Frontal cortex (tissue), 4 donors: ENCODE measurements at places on chromosomes 13 and 19.

DNA sequence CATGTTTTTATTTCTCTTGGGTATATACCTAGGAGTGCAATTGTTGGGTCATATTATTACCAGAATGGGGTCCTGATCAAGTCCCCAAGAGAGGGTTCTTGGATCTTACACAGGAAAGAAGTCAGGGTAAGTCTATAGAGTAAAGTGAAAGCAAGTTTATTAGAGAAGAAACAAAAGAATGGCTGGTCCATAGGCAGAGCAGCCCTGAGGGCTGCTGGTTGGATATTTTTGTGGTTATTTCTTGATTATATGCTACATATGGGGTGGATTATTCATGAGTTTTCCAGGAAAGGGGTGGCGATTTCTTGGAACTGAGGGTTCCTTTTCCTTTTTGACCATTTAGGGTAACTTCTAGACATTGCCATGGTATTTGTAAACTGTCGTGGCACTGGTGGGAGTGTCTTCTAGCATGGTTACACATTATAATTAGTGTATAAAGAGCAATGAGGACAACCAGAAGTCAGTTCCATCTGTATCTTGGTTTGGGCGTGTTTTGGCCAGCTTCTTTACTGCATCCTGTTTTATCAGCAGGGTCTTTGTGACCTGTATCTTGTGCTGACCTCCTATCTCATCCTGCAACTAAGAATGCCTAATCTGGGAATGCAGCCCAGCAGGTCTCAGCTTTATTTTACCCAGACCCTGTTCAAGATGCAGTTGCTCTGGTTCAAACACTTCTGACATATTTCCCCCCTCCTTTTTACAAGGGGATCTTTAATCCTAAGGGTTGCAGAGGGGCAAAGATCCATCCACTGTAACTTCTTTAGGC lies 41.1 kb downstream of the CEACAM1 start:
- no peak for DNase-seq

- no peak for DNase-seq
Measured at GRCh38 chr19:39038098-39038497, 5.7 kb upstream of the FBXO27 start.

DNA sequence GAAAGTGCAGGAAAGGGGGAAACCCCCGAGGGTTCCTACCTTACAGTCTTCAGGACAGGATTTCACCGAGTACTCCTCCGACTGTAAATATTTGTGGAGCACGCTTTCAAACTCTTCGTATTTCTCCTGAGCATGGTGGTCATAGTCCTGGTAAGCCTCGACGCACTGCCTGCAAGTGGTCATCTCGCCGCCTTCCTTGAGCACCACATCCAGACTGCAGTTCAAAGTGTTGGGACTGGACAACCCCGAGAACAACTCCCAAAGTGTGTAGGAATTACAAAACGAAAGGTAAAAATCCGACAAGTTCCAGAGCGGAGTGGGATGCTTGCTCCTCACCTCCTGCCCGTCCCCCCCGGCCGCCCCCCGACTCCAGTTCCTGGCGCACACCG lies 349.7 kb downstream of the LIG4 start:
- no peak for DNase-seq

DNA sequence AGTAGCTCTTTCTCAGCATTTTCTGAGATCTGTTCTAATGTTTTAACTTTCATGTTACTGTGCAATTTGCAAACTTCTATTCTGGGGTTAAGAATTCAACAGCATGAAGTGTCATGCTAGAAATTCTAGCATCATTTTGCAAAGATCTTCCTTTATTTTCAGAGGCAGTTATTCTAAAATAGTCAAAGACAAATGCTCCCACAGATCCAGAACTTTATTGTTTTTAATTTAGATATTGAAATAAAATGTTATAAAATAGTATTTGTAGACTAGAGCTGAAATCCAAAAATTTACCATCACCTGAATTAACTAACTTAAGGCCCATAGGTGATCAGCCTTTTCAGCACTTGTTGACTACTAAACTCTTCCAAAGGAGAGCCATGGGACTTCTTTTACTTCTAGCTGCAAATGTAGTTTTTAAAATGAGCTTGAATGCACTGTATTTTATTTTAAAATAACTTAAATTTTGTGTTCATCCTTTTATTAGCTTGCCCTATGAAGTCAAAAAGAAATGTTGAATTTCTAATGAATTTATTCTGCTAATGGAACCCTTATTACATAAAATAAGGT lies 3.2 kb downstream of the MAB21L1 start:
- DNase-seq: no peak

- no peak for DNase-seq
Measured at GRCh38 chr19:18756896-18757295, 34.2 kb downstream of the COMP start.

DNA sequence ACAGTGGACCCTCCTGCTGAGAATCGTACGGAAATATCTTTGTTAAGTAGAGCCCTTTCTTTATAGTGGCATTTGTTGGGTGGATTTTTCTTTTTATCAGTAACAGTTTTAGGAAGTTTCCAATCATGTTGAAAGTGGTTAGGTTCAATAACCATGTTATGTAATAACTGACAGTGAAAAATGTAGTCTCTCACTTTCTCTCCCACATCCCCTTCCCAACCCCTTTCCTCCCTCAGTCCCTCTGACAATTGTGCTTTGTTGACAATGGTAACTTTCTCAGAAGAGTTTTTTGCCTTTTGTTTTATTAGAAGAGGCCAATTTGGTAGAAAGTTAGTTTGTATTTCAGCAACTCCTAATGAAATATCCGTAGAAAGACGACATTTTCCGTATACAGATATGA lies 77.8 kb upstream of the SLAIN1 start:
- DNase-seq: no peak

DNA sequence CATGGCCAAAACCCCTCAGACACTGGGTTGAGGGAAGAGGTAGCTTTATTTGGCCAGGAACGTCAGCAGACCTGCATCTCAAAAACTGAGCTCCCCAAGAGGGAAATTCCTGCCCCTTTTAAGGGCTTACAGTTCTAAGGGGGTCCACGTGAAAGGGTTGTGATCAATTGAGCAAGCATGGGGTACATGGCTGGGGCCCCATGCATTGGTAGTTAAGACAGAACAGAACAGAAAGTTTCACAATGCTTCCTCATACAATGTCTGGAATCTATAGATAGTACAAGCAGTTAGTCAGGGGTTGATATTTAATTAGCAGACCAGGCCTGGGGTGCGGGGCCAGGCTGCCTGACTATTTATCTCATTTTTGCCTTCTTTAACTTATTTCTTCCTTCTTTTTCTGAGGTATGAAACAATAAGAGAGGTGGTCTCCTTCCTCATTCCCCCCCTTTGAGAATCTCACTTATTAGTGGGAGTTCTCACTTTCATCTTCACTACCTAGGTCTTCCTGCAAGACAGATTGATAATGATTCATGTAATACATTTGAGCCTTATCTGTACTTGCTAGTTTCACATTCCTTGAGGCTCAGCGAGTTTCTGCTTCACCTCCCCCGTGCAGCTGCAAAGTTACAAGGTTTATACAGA lies 84.8 kb downstream of the SLC25A15 start:
- no peak for DNase-seq

- no peak for DNase-seq
Measured at GRCh38 chr19:35220315-35220921, 8.1 kb downstream of the FAM187B start.

GRCh38 chr13:110506396-110506795 lies 55.1 kb downstream of the RAB20 start:
- no peak for DNase-seq

DNA sequence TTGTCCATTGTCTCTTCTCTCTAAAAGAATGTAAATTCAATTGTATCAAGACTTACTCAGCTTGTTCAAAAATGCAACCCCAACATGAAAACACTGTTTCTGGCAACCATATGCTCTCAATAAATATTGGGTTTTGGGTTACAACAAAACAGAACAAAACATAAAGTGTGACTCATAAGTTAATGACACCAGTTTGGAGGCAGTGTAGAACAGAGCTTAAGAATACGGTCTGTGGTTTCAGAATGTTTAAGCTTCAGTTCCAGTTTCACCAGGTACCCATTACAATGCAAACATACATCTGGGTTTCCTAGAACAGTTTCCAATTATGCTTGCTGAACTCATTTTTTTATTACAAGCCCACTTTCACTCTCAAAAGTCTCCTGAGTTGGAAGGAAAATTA lies 285.8 kb upstream of the PCDH9 start:
- no peak for DNase-seq

DNA sequence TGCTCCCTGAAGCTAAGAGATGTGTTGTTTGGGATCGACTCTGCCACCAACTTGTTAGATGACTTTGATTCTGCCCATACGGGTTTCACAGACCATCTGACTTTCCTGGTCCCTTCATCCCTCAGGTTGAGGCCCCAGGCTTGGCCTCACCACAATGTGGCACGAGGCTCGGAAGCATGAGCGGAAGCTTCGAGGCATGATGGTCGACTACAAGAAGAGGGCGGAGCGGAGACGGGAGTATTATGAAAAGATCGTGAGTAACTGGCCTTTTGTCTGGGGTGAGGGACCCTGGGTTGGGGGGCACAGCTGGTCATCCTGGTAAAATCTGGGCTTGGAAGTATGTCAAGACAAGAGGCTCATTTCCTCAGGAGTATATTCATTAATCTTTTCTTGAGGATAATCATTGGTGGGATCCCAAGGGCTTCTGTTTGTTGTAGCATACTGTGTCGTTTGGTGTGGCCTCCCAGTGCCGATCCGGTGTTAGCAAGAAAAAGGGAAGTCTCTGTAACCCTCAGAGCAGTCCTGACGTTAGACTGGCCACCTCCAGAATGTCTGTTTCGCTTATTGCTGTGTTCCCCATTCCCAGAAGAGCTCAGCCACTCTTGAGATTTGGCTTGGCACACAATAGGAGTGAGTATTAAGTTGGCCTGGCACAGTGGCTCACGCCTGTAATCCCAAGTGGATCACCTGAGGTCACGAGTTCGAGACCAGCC lies 1.4 kb downstream of the CLASRP start:
- DNase-seq: no peak

- no peak for DNase-seq
Measured at GRCh38 chr19:33794683-33795369, 1.8 kb upstream of the KCTD15 start.

DNA sequence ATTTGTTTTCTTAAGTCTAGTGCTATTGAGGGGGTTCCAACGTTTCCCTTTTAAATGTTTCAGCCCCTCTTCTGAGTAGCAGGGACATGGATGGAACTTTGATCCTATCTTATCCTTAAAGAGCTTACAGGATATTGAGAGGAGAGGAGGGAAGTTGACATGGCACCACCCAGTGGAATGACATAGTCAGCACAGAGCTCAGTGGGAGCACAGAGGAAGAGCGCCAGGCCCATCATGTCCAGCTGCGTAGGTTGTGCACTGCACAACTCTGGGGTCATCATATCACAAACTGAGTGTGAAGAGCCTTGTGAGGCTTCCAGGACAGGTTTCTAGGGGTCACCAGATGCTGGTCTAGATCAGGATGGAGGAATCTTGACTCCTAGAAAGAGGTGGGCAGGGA lies 4.6 kb upstream of the CDC42EP5 start:
- no peak for DNase-seq

- DNase-seq: no peak
Measured at GRCh38 chr13:73038064-73038463, 20.7 kb upstream of the KLF5 start.

GRCh38 chr19:49421039-49421877 lies 2.0 kb downstream of the PTH2 start:
- peak; percentile 82 for DNase-seq

GRCh38 chr19:10838377-10838776 lies 2.4 kb upstream of the TMED1 start:
- no peak for DNase-seq

DNA sequence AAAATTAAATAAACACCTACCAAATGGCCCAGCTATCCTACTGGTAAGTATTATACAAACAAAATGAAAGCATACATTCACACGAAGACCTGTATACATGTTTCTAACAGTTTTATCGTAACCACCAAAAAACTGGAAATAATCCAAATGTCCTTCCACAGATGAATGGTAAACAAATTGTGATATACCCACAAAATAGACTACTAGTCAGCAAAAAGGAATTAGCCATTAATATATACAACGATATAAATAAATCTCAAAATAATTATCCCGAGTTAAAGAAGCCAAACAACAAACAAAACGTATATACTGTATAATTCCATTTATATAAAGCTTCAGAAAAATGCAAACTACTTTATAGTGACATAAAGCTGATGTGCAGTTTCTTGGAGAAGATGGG lies 106.3 kb upstream of the SERTM1 start:
- no peak for DNase-seq

- DNase-seq: peak; percentile 70
Measured at GRCh38 chr19:14383661-14384555, 2.7 kb downstream of the ADGRE5 start.

DNA sequence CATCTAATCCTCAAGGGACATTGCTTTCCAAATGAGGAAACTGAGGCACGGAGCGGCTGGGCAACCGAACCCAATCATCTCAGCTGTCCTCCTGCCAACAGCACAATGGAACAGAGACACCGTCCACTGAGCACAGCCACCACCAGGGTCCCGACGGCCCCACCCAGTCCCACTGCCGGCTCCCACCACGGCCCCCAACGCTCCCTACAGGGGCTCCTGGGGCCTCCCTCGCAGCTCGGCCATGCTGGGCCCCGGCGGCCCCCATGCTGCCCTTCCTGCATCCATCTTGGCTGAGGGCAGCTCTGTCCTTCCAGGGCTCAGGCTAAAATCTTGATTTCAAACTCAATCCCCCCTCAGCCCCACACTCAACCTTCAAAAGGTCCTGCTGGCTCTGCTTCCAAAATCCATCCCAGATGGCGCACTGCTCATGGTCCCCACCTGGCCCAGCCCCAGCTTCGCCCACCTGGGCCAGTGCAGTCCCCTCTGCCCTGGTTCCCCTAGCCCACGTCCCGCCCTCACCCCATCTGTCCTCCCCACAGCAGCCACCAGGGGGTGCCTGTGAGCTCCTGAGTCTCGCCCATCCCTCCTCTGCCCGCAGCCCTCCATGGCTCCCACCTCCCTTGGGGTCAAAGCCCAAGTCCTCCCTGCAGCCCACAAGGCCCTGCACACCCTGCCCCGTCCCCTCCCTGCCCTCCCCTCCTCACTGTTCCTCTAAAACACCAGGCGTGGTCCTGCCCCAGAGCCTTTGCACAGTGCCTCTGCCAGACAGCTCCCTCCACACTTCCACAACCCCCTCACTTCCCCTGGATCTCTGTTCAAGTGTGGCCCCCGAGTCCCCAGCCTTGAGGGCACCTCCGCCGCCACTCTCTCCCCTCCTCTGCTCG lies 7.9 kb downstream of the PIP5K1C start:
- DNase-seq: no peak

DNA sequence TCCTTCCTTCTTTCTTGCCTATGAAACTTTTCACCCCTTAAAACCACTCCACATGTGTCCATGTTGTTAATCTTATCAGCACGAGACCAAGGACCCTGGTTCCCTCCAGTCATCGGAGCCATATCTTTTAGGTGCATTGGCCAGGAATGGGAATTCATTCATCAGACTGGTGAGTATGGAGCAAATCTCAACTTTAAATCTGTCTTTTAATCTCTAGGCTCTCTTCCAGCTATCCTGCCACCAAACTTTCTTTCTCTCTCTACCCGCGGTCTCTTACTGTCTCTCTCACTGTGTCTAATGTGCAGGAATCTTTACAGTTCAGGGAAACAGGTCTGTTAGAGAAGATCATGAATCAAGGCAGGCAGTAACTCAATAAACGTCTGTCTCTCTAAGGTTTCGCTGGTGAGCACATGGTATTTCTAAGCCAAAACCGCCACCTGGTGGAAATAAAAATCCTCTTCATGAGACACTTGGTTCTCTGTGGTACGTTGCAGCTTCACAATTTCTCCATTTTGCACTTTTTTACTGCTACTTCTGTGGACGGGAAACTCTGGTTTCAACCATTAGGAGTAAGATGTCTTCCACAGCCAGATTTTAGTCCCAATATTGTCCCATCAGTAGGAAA lies 16.1 kb downstream of the LGALS16 start:
- peak; percentile 24 for DNase-seq
